ENCODE measurements at places on chromosomes 5 and 9.

GRCh38 chr9:116516456-116516855, 170.6 kb upstream of the TRIM32 start:
- no peak for DNase-seq

DNA sequence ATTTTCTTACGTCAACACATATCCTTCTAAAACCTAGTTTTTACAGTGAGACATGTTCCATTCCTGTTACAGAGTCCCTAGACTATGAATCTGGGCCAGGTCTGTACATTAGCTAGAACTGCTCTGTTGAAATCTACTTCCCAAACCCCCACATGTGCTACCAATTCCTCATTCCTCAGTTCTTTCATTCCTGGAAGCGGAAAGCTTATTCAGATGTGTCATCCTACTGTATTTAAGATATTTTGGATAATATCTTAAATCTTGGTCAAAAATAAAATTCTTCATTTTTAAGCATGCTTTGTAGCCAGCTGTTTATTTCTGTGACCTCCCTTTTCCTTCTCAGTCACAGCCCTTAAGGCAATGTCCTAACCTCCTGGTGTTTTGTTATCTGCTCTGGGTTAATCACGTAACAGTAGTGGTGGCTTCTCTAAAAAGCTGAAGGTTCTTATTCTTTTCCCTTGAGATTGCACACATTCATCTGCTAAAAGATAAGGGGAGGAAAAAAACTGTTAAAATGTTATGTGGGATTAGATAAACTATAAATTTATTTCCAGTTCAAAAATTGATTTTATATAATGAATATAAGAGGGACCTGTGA, 35.6 kb downstream of the GLRX start:
- no peak for DNase-seq

DNA sequence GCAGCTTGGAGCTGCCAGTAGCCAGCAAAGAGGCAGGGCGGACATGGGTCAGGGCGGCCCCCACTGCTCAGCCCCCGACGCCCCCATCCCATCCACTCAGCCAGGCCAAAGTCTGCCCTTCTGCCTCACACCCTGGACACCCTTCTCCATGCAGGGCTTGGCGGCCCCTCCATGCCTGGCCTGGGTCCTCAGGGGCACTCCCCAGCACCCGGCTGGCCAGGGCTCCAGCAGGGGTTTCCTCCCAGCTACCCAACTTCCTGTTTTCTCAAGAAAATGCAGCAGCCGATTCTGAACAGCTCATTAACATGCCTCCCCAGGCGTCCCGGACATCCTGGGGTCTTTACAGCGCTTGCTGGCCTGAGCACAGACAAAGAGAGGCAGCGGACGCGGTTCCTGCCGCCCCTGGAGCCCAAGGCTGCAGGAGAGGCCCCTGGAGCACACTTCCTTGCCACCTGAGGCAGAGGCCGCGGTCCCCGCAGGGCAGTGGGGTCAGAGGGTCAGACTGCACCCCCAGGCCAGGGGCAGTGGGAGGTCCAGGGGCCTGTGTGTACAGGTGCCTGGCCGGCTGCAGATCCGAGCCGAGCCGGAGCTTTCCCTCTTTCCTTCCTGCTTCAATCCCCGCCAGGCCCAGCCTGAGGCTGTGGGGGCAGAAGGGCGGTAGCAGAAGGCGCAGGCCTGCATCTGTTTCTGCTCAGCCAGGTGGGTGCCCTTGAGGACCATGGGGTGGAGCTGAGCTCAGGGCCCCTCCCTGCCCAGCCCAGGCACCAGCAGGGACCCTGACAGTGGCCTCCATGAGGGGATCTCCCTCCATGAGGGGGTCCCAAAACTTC, 18.7 kb upstream of the NRARP start:
- peak; percentile 49 for DNase-seq

DNA sequence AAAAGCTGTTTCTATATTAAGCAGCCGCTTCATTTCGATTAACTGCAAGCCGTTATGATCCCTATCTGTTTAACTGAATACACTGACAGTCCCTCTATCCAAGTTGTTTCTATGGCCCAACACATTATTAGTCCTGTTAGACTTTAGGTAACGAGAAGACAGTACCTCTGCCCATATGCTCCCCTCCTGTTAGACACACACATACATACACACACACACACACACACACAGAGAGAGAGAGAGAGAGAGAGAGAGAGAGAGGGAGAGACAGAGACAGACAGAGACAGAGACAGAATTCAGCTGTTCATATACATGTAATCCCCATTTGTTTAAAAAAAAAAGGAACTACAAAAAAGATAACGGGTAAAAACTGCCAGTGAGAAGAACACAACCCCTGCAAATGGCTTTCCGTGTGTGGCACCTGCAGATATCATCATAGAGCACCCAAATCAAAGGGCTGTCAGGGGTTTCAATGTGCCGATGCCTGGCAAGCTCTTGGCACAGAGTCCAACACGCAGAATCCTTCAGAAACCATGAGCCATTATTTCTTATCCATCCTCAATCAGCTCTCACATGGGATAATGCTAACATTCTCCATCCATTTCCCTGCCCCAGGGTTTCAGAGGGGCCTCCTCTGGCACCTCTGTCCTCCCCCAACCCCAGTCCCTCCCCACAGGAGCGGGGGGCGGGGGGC, 144.0 kb downstream of the MYO10 start:
- DNase-seq, result no peak

DNA sequence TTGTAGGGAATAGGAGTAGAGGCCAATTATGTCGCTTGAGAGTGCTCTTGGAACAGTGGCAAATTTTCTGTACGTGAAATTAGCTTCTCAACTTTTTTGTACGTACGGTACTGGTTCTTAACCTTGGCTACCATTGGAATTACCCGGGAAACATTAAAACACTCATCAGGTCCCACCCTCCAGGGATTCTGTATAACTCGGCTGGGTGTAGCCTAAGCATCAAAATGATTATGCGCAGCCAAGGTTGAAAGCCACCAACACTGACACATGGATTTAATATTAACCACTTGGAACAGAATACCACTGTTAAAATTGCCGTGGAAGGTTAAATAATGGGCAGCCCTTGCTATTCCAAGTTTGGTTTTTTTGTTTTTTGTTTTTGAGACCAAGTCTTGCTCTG, 17.4 kb downstream of the DNAJA1 start:
- DNase-seq, result no peak

DNA sequence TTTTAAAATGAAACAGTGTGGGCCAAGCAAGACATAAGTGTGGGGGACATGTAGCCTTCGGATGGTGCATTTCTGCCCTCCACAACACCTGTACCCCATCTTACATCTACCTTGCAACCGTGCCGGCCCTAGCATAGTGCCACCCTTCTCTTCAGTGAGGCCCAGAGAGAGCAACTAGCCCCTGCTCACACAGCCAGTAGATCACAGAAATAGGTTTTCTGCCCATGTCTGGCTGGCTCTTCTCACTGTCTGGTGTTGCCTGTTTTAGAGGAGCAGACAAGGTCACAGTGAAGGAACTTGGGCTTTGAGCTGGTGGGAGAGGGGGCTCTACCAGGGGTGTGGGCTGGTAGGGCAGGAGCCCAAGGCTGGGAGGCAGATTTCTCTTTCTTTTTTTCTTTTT, 11.1 kb downstream of the PDLIM7 start:
- DNase-seq, result no peak

GRCh38 chr5:177123789-177124485, 9.6 kb upstream of the NSD1 start:
- DNase-seq, result peak; percentile 9

GRCh38 chr9:126564128-126564527, 49.6 kb upstream of the LMX1B start:
- no peak for DNase-seq

DNA sequence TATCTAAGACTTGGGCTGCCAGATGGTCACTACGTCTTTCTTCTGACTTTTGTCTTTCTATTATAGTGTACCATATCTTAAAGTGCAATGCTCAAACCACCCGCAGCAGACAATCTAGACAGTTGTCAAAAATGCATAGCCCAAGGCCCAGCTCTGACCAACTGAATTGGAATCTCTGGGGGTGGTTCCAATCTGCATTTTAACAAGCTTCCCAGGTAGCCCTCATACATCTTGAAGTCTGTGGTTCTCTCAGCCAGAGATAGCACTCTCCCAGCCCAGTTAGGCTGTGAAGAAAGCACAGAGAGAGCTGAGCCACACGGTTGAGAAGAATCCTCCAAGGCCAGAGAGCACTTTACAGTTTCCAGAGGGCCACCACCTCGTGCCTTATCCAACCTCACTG, 128.2 kb upstream of the HAND1 start:
- DNase-seq, result no peak

GRCh38 chr9:108742191-108742590, 113.6 kb downstream of the ACTL7B start:
- no peak for DNase-seq

Data from aorta (tissue), 5 donors.